Fibroblast of pulmonary artery (primary cell): ENCODE measurements at places on chromosomes 3 and 15.
A peak's percentile ranks its signal among the peaks of the same experiment; 100 is the strongest.

DNA sequence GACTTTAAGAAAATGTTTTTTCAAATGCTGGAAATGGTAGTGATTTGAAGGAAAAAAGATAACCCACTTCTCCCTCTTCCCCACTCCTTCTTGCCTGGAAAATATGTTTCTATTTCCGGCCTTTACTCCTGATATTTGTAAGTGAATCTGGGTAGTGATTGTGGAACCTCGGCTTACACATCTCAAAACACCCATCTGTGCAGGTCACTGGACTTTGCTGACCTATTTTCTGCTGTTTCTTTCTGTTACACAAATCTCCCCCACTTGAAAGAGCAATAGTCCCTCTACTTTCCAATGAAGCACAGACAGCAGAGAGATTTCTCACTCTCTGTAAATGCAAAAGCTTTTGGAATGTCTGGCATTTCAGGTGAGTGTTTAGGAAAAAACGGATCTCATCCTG is 76.9 kb upstream of the ICE2 start:
- no peak for DNase-seq

GRCh38 chr3:12405432-12406272 is 78.6 kb upstream of the TSEN2 start:
- peak; percentile 97 for DNase-seq

DNA sequence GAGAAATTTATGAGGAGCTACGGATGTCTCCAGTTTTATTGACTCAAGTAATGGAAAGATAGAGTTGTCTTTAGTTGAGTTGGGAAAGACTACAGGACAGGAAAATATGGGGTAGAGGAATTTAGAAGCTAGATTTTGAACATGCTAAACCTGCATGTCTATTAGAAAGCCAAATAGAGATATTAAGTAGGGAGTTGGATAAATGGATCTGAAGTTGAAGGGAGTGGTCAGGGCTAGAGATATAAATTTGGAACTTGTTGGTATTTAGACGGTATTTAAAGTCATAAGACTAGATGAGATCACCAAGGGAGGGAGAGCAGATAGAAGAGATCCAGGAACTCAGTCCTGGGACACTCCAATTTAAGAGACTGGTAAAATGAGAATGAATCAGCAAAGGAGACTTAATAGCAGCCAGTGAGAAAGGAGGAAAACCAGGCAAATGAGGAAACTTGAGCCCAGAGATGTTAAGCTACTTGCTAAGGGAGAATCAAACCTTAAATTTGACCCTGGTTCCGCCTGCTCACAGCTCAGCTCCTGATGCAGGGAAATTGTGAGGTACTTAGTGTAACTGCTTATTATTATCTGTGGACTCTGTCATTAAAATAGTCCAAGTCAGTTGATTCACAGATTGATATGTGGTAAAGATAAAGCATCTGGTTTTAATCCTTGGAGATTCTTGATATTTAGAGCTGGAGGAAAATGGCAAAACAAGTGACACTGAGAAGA is 35.8 kb downstream of the ABI3BP start:
- peak; percentile 35 for DNase-seq

DNA sequence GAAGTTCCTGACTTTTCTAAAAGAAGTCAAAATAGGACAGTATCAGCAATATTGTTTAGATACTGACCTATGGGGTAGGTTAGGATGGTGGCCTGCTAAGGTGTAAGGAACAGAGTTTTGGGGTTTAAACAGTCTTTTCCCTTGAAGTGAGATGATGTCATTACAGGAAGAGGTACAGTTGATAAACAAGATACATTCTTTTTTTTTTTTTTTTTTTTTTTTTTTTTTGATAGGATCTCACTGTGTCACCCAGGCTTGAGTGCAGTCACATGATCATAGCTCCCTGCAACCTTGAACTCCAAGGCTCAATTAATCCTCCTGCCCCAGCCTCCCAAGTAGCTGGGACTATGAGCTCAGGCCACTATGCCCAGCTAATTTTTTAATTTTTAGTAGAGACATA is 33.3 kb downstream of the SLC25A36 start:
- DNase-seq, result no peak

- DNase-seq, result no peak
Measured at GRCh38 chr15:80840182-80841130, 61.3 kb downstream of the CEMIP start.

- DNase-seq, result no peak
Measured at GRCh38 chr15:75606711-75607699, 18.5 kb downstream of the SNUPN start.

DNA sequence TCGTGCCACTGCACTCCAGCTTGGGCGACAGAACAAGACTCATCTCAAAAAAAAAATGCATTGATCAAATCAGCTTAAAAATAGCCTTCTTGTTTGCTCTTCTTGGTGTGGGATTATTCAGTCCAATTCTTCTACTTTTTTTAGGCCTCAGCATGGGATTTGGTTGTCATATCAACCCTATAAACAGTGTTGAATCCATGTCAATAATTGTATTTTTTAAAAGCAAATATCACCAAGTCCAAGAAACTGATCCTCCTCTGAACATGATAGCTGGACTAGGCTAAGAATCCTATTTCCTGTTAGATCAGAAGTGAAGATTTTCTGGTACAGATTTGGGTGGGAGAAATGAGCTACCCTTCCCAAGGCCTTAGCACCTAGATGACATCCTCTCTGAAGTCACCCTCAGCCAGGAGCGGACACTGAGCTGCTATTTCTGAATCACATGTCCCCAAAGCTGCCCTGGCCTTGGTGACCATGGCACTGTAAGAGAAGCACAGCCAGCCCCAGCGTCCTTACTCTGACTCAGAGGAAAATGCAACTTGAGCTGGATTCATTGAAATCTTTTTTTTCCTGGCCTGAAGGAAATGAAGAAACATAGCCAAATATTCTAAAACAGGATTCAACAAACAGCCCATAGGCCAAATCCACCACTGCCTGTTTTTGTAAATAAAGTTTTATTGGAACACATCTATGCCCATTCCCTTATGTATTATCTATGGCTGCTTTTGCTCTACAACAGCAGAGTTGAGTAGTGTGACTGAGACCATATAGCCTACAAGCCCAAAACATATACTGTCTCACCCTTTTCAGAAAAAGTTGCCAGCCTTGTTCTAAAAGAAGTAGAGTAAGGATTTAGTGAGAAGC is 215.9 kb upstream of the CTDSPL start:
- no peak for DNase-seq

GRCh38 chr3:141686466-141687291 is 51.4 kb upstream of the RNF7 start:
- peak; percentile 69 for DNase-seq

GRCh38 chr3:9032231-9032777 is 69.0 kb upstream of the RAD18 start:
- DNase-seq, result no peak

DNA sequence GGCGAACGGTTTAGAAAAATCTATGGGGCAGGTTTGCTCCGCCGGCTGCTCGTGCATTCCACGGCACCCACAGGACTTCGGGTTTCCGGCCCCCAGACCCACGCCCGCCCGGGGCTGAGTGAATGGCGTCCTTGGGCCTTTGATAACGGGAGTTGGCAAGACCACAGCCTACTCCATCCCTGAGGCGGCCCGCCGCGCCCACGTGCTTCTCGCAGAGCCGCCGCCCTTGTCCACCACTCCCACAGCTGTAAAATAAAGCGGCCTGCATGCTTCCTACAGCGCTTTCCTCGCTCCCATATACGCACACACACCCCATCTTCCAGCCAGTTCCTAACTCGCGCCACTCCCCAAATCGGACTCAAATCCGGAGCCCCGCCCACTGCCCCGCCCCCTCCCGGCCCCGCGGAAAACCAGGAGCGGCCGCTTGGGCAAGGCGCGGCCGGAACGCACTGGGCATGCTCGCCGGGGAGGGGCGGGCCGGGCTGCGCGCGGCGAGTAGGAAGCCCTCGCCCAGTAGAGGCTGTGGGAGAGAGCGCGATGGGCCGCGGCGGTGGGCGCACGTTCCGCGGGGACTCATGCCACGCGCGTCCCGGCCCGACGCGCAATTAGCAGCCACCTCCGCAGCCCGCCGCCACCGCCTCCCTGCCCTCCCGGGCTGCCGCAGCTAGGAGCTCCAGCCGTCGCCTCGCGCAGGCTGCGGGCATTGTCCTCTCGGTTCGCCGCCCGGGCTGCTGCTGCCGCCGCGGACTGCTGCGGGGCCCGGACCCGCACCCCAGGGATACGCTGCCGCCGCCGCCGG is at the start of gene RAP2B:
Gene RAP2B (plus strand): TSS at position 513 of the 799 bp plus-strand sequence. CDS start 468 bp downstream, outside the sequence.
- peak; percentile 96 for DNase-seq

DNA sequence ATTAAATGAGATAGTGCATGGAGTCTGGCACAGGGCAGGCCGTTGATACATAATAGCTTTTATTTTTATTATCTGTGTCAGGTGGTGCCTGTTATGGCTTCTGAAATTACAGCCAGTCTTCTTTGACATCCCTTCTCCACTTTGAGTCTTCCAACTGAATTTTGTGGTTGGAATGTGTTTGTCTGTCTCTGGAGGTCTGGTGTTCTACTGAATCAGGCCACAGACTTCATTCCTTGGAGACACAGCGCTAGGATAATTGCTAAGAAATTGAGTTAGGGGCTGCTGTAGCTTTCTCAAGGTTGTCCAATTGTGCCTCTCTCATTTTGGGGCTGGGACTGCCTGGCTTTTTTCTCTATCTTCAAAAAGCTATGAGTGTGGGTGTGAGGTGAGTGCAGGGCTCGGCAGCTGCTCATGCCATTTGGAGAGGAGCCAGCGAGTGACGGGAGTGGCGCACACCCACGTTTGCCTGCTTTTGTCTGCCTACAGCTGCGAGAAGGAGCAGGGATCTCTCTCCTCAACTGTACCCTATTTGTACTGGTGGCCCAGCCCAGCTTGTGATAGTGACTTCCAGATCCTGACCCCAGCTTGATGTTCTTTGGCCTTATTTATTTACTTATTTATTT is 49.8 kb upstream of the SYN2 start:
- DNase-seq, result peak; percentile 4

GRCh38 chr15:98568382-98569017 is 79.8 kb upstream of the IGF1R start:
- peak; percentile 18 for DNase-seq

GRCh38 chr15:66679657-66680108 is 22.4 kb upstream of the SMAD6 start:
- DNase-seq, result peak; percentile 75

- DNase-seq, result no peak
Measured at GRCh38 chr3:160278210-160278609, 53.0 kb downstream of the C3orf80 start.

DNA sequence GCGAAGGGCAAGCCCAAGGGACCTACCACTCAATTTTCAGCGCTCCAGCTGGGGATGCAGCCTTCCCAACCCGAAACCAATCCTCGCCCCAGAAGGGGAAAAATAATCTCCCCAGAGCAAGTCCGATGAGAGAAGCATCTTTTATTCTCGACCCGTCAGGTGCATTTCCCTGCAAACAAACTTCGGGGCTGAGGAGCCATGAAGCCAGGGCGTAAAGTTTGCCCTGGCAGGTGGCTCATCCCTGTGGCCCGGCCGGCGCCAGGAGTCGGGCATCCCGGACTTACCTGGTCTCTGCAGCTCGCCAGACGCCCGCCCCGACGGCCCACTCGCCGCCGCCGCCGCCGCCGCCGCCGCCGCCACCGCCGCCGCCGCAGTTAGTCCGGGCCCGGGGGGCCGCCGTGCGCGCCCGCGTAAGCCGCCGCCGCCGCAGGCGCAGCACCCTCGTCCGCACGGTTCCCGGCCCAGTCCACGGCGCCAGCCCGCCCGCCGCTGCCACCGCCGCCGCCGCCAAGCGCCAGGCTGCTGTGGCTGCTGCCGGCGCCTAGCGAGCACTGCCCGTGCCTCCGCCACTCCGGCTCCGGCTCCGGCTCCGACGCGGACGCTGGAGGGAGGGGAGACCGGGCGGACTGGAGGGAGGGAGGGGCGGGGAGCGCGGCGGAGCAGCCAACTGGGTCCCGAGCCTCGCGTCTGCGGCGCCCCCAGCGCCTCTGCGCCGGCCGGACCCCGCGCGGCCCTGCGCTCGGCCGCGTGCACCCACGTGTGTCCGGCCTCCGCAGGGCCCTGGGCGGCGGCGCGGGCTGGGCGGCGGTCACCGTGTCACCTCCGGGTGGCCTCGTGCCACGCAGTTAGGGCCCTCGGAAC is at the start of gene CNTN3:
Gene CNTN3 (minus strand): TSS at position 553 of the 861 bp plus-strand sequence. CDS start 93,547 bp downstream, outside the sequence.
- peak; percentile 42 for DNase-seq

DNA sequence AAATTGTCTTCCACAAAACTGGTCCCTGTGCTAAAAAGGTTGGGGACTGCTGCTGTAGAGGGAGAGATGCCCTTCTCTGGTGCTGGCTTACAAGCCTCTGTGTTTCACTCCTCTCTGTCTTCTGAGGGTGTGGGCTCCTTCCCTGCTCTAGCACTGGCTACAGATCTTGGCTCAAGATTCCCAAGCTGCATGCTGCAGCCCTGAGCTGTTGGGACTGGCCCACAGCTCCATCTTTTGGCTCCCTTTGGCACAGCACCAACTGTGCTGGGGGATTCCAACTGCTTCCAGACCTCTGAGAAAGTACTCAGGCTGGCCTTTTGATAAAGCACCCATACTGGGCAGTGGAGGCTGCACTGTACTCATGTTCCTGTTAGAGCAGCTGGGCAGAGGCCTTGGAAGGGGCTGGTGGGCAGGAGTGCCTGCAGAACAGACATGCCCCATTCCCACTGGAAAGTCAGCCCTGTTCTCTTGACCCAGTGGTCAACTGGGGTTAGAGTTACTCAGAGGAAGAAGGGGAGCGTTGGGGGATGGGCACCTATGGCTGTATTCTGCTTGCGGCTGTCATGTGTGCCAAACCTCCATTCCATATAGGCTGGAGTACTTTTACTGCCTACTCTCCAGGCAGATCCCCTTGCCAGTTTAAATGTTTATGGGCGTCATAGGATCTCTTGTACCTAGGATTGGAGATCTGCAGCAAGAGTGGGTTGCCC is 55.7 kb downstream of the GALK2 start:
- DNase-seq, result peak; percentile 67

DNA sequence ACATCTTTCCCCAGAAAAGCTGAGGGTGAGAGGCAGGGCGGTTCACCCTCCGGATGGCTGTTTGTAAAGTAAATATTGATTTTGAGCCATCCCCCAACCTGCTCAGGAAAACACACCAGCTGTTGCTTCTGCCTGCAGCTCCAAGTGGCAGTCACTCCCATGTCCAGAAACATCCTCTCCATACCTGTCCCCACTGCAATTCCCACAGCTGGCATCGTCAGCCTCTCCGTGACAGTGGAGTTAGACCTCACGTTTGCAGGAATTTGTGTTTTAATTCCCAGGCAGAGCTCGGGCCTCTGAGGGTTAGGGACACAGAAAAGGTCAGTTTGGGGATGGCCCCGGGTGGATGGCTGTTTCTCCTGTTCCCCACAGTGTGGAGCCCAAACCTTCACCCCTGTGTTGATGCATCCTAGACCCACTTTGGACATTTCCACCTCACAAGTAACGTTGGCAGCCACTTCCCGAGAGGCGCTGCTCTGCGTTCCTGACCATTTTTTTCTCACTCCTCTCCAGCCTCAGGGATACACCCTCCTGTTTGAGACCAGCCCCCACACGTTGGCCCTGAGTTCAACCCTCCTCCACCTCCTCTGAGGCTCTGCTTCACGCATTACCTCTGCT is 11.8 kb upstream of the FAM174B start:
- DNase-seq, result no peak

GRCh38 chr15:31499953-31500765 is 173.5 kb downstream of the KLF13 start:
- DNase-seq, result no peak
